Activated T-cell treated with anti-CD3 and anti-CD28 coated beads, Interleukin-2, amount 50 U/mL, for 24 hours (primary cell): ENCODE measurements at places on chromosomes 1 and 21.

GRCh38 chr1:16882986-16883385, 12.8 kb upstream of the RNU1-2 start:
- DNase-seq = no peak

DNA sequence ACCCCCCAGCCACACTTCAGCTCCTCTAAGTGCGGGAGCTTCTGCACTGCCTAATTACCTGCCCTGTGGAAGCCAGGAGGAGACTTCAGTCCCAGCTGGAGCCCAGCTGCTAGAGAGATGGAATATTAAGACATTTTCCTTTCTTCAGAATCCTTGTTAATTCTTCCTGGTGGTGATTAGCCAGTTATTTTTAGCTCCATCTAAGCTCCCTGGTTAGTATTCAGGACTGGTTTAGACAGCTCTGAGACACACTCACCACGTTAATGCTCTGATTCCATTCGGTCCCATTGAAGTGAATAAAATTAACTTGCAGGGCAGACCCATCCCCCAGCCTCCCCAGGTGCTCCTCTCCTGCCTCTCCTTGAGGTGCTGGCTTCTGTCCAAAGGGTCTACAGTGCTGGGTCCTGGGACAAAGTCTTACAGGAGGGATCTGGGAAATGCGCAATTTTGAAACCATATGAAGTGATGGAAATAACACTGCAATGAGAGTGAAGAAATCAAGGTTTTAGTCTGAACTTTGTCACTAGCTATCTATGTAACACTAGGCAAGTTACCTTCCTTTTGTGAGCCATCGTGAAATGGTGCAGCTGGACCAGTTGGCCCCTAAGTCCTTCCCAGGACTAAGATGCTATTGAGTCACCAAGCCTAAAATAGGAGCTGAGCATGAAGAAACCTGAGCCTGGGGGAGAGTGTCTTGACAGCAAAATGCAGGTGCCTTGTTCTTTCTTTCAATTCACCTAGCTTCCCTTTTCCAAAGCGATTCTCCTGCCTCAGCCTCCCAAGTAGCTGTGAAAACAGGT, 117.4 kb upstream of the ATP1A1 start:
- DNase-seq = no peak

DNA sequence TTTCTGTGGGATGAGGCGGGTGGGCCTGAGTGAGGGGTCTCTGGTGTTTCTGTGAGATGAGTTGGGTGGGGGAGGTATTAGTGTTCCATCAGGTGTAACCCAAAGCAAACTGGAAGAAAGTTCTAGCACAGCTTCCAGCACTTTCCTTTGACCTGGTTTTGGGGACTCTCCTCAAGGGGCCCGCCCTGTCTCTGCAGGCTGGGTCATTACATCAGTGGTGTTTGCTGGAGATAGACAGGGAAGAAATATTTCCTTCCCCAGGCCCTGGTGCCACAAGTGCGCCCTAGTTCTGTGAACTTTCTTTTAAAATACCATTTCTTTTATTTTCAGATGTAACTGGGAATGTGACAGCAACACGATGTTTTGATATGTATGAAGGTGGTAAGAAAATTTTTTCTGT, 16.5 kb upstream of the MX2 start:
- no peak for DNase-seq

DNA sequence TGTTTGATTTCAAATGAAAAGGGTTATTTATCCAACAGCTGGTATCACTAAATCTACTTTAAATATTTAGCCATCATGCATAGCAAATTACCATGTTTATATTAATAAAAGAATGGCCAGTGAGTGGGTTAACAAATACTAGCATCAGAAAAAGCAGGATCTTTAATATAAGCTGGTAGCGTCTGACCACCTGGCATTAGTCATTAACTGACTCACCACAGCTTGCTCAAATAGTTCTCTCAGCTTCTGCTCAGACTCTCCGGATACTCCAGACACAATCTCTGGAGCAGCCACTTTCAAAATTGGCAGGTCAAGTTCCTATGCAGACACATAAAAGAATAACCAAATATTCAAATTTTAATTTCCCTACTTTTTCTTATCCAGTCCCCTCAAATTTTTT, 29.6 kb downstream of the NVL start:
- DNase-seq = no peak

DNA sequence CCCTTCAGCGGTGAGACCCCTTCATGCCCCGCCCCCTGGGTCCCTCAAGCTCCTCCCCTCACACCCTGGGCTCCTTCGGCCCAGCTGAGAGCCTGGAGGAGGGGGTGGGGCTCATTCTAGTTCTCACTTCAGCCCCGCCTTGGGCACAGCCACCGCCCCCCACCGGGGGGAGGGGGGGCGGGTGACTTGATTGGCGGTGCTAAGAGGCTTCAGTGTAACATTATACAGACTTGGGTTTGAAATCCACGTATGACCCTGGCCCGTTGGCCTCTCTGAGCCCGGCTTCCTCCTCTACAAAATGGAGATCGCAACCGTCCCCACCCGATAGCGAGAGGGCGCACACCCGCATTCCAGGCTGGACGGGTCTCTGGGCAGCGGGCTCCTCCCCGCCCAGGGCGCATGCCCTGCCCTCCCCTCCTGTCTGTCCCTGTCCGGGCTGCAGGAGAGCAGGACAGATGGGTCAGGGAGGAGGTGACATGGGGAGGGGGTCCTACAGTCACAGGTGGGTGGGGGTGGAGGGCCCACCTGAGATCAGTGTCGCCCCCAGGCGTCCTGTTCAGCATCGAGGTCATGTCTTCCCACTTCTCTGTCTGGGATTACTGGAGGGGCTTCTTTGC, 5.1 kb downstream of the CLCNKB start:
- peak; percentile 57 for DNase-seq

DNA sequence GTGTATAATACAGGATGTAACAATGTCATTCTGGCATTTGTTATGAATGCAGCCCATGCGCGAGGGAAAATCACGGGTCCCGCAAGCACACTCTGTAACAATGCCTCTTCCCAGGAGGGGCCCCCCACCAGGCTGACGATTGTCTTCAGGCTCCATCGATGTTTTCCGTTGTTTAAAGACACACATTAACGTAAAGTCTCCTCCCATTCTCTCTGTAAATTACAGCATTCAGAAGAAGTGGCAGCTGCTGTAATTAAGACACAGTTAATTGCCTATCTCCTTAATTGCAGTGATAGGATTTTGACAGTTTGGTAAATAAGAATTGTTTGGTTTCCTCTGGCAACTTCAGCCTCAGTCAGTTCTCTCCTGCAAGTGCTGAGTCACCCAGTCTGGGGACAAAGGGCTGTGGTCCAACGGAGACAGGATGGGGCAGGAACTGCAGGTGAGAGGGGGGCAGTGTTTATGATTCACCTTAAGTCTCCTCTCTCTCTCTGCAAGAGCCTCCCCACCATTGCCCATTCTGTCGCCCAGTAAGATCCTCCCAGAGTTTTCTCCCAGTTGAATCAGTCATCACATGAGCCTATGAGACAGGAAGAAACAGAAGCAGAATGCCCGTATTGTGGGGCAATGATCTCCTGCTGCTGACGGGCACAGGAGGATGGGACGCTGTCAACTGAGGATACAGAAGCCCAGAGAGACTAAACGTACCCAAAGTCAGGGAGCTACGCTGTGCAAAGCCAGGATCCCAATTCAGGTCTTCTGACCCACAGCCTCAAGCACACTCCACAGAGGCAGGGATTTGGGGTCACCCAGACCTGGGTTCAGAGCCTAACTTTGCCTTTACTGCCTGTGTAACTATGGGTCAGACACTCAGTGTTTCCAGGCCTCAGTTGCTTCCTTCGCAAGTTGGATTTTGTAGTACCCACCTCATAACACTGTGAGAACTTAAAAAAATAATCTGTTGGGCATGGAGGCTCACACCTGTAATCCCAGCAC, 110.0 kb downstream of the ADSS2 start:
- DNase-seq = no peak
